ENCODE measurements at places on chromosomes 11 and 22. TPM values are rescaled to one million over a fixed set of nuclear protein-coding genes. Genes with fewer than 3 reads are reported as not detected.

GRCh38 chr11:828506-829175 lies 922 bp downstream of the CRACR2B start:
- DNase-seq = no peak

DNA sequence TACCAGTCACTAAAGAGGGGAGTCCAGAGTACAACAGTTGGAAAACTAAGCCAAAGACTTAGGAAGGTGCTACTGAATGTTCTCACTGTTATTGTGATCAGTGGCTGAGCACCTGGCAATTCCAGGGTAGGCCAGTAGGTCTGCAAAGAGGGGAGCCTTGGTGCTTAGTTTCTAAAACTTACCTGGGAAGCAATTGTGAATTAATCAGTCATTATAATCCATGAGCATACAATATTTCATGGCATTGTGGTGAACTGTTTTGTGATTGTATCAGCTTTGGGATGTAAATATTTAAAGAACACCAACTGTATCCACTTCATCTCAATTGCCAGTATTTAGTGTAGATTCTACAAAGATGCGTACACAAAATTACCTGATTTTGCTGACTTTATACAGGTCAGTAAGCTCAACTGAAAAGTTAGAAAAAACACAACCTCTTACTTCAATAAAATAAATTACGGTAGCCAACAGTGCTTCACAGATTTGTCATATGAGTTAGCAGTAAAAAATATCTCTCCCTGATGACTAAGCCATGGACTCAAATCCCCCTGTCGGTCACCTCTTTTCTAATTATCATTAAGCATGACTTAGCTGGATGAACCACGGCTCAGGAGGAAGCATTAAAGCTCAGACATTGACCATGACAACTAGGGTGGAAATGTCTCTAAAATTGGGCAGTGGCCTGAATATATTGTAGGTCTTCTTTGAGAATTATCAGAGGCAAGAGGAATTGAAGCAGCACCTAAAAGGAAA lies 30.8 kb upstream of the SORL1 start:
- no peak for DNase-seq

DNA sequence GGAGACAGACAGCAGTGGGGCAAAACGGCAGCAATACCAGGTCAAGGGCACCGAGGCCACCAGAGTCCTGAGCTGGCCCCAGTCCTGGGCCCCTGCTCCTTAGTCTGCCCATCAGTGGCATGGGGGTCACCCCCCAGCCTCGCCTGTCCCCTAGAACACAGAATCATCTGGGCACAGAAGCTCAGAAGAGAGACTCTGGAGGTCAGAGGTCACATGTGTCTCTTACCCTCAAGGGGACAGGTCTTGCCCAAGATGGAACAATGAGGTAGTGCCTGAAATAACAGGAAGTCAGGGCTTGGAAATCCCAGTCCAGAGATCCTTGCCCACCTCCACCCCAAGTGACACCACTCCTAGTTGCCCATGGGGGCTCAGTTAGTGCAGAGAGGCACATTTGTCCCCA lies 20.6 kb downstream of the PDE2A start:
- no peak for DNase-seq

- DNase-seq = peak; percentile 98
Observed at GRCh38 chr11:62855571-62856332, 16.4 kb upstream of the WDR74 start.

- DNase-seq = no peak
Observed at GRCh38 chr11:40405614-40406013, 1053.8 kb downstream of the LRRC4C start.

DNA sequence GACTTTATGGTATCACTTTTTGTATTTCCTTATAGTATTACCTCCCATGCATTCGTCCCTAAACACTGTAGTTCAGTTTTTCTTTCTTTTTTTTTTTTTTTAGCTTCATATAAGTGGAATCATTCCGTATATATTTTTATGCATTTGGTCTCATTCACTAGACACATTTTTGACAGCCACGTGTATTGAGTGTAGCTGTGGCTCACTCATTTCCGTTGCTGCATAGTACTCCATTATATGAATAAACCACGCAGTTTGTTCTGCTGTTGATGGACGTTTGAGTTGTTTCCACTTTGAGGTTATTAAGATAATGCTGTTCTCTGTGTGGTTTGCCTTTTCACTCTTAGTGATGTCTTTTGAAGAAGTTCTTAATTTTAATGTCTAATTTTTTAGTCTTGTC lies 8.4 kb downstream of the APLP2 start:
- DNase-seq = no peak

DNA sequence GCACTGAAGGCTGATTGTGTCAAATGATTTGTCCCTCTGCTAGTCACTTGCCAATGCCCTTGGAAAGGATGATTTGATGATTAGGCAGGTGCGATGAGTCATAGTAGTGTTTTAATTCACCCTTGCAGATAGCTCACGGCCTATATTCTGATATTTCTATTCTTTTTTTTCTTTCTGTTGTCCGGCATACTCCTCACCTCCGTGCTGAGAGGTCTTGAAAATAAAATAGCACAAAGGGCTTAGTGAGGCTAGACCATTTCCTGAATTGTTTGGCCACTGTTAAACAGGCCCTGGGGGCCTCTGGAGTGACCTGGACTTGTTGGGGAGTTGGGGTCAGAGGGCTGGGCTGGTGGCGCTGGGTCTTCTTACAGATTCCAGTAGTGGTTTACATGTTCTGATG lies 99.8 kb downstream of the ZBTB16 start:
- DNase-seq = no peak

DNA sequence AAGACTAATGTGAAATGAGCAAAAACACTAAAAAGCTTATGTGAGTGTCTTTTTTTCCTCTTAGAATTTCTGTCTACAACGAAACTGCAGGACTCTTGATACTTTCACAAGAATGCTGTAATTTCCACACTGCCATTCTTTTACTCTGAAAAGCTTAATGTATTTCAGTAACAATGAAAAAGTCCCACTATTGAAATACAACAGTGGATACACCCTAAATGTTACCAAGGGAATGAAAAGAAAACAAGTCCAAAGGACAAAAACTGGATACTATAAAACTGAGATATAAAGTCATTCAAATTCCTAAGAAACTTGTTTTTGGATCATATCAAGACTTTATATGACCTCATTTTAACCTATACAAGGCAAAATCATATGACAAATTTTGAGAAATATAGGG lies 77.4 kb downstream of the SOX6 start:
- no peak for DNase-seq

DNA sequence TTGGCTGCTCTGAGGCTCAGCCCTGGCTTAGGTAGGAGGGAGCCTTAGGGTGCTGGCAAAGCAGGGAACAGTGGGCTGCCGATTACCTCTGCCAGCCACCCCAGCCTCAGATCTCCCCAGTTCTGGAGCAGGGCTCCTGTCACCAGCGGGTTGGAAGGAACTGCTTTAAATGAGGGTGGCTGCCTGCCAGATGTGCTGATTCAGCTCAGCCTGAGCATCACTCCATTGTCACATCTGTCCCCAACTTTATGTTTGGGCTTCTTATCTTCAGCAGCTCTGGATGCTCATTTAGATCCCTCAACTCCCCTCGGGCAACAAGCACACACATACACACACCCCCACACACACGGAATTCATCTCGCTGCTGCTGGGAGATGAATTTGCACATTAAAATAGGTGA lies 16.9 kb upstream of the ANKK1 start:
- DNase-seq = no peak

DNA sequence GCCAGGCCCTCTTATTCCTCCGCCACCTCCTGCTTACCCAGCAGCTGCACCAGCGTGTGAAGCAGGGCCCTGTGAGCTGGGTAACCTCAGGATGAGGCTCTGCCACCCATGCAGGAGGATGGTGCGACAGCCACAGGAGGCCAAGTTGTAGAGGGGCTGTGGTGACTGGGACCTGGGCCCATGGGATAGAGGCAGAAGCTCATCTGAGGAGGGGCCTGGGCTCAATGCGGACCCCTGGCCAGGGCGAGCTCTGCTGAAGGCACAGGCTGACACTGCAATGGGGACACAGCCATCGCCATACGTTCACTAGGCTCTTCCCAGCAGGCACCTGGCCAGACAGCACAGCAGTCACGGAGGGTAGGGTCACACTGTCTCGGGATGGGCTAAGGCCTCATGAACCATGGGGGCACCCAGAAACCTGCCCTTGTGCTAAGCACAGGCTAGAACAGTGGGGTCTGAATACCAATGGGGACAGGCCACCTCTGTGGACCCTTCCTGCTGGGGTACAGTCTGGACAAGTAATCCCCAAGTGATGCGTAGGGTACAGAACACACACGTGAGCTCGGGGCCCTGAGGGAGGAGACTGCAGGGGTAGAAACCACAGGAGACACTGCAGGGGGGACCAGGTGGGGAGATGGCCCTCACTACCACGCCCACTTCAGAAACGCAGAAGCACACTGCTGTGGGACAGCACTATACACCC lies 35.3 kb downstream of the GNB1L start:
- no peak for DNase-seq

GRCh38 chr11:6626971-6627761 lies 7.9 kb upstream of the TPP1 start:
- no peak for DNase-seq

DNA sequence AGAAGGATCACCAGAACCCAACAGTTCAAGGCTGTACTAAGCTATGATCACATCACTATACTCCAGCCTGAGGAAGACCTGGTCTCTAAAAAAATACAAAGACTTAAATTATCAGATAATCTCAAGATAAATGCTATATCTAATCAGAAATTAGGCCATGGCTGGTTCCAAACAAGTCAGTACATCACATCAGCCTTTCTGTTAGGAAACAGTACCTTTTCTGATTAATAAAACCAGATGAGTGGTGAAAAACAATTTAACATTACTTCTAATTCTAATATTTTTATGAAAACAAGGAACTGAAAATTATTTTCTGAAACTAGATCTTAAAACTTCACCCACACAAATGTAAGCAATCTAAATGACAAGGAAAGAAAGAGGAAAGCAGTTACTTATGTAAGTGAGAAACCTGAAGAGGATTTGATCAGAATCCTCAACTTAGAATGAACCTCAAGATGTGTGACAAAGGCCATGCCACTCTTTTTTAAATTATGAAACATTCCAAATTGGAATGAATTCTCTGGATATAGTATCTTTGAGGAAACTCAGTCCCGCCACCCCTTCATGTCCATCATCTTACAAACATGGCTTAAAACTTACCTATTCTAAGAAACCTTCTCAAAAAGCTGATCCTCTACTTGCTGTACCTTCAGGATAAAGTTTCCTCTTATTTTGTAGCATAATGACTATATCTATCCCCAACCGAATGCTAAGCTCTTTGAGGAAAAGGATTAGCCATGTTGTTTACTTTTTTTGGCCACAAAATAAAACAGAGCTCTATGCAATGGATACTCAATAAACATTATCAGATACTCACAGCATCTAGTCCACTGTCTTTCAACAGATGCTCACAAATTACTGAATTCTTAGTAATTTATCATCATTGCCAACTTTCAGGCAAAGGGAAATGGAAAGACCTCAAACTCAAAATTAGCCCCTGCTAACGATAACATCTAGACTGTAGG lies 132.0 kb downstream of the MRTFA start:
- no peak for DNase-seq

Gene GAB4
- total RNA-seq = 0.81 TPM

Gene ST3GAL4
- 37.7 TPM for total RNA-seq

Gene CD3G
- total RNA-seq = under 0.01 TPM

Gene MYO7A
- total RNA-seq = 0.27 TPM

Gene RDX
- total RNA-seq = 8.3 TPM

Gene CBLIF
- not detected for total RNA-seq

Gene TREH
- total RNA-seq = not detected

Gene SEPTIN3
- under 0.01 TPM for total RNA-seq

Gene CDKN1C
- total RNA-seq = 20.7 TPM

Gene APOL1
- total RNA-seq = 15.6 TPM

Gene MALAT1
- 2,681 TPM for total RNA-seq

Gene FGF19
- total RNA-seq = not detected
